Fibroblast of skin of back (primary cell): ENCODE measurements at places on chromosomes 6 and 20.

GRCh38 chr20:31923388-31924331 is 28.2 kb downstream of the PDRG1 start:
- DNase-seq, result no peak

GRCh38 chr6:111781041-111781708 is 92.1 kb downstream of the FYN start:
- peak; percentile 29 for DNase-seq

- peak; percentile 55 for DNase-seq
These were observed 9.0 kb downstream of the TEAD3 start for GRCh38 chr6:35487658-35488516.

DNA sequence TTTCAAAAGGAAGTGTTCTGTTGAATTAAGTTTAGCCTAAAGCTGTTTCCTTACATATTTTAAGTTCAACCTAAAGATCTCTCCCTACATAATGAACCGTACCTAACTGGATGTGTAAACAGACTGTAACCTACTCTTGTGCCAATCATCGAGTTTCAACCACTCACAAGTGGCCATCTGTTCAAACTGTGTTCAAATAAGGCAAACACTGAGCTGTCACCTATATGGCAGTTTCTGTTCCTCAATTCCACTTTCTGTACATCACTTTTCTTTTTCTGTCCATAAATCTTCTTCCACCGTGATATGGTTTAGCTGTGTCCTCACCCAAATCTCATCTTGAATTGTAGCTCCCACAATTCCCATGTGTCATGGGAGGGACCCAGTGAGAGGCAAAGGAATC is 428.6 kb downstream of the HACE1 start:
- no peak for DNase-seq

DNA sequence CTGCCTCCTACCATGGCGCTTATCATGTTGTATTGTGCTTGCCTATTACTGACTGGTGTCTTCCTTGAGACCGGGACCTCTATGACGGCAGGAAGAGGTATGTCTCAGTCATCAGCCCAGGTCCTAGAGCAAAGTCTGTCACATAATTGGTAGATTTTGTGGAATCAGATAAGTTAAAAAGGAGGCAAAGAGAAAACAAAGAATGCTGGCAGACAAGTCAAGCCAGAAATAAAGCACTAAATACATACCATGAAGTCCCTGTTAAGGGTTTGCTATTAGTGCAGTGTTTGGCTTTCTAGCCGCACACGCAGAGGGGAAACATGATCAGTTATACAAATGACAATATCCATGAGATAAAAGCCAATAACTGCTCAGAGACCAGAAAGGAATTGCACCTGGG is 6.0 kb downstream of the TOMM34 start:
- no peak for DNase-seq

- DNase-seq, result no peak
These were observed 19.4 kb upstream of the SLC2A12 start for GRCh38 chr6:134071846-134072245.

- DNase-seq, result no peak
These were observed 25.2 kb downstream of the LCA5 start for GRCh38 chr6:79512014-79512413.

GRCh38 chr6:106702046-106702445 is 72.7 kb downstream of the QRSL1 start:
- no peak for DNase-seq

DNA sequence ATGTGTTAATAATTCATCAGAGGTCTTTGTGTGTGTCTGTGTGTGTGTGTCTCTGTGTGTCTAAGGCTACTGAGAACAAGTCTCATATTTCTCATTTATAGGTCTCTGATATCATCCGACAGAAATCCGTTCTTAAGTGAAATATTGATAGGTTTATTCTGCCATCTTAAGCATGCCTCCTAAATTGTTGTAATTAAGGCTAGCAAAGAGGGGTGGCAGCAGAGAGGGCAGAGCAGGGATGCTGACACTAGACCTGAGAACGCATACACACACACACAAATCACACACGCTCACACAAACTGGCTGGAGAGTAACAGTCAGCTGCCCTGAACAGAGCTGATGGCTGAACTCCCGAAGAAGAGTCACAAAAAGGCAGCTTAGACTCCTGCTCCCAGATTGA is 84.9 kb upstream of the LRFN2 start:
- no peak for DNase-seq

- no peak for DNase-seq
These were observed 89.0 kb upstream of the MBOAT1 start for GRCh38 chr6:20301256-20301655.

GRCh38 chr6:51450958-51451357 is 632.3 kb downstream of the TFAP2B start:
- no peak for DNase-seq

GRCh38 chr6:166779963-166780683 is 153.1 kb upstream of the RPS6KA2 start:
- DNase-seq, result no peak

GRCh38 chr6:158311626-158312025 is 639 bp upstream of the TULP4 start:
- DNase-seq, result no peak

DNA sequence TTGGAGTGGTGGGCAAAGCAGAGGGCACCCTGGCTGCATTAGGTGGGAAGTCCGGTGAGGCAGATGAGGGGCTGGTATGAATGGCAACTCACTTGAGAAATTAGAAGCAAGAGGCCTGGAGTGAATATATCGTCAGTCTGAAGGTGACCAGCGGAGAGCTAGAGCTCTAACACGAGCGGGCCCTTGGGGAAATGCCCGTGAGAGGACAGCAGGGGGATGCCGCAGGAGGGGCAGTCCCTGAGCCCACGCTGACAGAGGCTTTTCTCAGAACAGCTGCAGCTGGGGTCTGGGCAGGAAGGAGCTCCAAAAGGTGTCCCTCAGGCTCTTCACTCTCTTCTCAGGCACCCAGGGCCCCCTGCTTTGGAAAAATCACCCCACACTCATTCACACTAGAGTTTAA is 32.0 kb upstream of the CD93 start:
- no peak for DNase-seq

- peak; percentile 32 for DNase-seq
These were observed at the start of gene CNR1 for GRCh38 chr6:88165844-88166492. Gene CNR1 (minus strand): TSS chr6:88166347. CDS start chr6:88145274, 21,073 bp downstream.
